NCI-H226 (cell line): ENCODE measurements at places on chromosomes 5 and 9.

GRCh38 chr5:90638878-90639277 lies 80.3 kb downstream of the ADGRV1 start:
- no peak for DNase-seq

DNA sequence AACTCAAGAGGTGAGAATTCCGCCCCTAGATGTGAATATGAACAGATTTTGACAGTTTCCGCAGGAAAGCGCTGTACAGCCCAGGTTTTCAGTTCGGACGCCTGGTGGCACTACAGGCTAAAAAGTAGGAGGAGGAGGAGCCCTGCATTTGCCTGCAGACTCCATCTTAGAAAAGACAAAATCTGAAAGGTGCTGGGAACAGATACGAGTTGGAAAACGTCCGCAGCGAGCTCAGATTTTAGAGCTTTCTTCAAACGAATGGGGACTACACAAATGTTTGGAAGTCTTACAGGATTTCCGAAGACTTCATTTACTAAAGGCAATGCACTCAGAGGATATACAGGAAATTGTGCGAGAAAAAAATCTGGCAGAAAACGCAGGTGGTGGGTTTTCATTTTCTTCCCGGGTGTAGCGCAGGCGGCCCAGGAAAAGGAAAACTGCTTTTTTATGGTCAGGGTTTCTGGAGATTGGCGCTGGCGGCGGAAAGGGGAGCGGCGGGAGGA lies 9.9 kb upstream of the PCDHB2 start:
- DNase-seq: peak; percentile 62

DNA sequence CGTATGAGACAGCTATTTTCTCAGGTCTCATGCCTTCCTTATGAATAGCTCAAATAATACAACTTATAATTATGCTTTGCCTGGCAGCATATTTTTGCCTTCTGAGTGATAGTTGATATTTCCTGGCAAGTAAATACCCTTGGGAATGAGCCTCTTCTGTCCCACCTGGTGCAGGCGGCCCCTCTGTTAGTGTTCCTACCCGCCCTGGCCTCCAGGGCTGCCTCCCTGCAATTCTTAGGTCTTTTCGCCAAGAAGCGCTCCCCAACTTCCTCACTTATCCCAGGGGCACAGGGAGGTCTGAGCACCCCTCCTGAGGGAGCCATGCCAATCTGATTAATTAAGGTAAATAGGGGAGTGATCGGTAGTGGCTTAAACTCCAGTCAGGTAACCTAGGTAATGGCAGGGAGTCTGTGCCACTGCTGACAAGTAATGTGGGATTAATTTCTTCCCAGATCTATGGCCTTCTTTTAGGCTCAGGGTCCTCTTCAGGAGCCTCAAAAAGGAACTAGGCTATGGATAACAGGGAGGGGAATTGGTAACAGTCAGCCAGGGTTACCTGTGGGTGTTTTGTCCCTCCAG lies 81.5 kb downstream of the GALNT10 start:
- no peak for DNase-seq

- DNase-seq: no peak
Measured at GRCh38 chr9:76620996-76621395, 143.2 kb upstream of the PCA3 start.
